ENCODE measurements at places on chromosomes 1 and 21.

GRCh38 chr1:111199329-111199728, 1.1 kb downstream of the DENND2D start:
- DNase-seq: no peak

DNA sequence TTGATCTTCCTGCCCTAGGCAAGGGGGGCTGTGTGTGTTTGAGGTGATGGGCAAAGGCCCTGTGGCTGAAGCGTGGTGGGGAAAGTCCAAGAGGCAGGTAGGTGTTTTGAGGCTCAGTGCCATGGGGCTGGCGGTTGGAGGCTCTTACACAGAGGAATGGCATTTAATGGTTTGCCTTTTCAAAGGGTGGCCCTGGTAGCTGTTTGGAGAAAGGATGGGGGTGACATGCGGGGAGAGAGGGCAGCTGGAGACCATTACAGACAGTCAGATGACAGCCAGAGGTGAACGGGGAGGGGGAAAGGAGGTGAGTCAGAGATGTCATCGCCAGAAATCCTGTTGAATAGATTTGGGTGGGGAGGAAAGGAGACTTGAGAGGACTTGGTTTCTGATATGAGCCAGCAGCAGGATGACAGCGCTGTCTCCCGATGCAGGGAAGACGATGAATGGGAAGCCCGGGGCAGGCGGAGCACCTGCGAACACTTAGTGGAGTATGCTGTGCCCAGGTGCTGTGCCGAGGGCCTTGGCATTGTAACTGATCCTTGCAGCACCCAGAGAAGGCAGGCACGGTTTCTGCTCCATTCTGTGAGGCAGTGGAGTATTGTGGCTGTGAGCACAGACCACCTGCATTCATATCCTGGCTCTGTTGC, 56.3 kb downstream of the MAN1C1 start:
- no peak for DNase-seq

DNA sequence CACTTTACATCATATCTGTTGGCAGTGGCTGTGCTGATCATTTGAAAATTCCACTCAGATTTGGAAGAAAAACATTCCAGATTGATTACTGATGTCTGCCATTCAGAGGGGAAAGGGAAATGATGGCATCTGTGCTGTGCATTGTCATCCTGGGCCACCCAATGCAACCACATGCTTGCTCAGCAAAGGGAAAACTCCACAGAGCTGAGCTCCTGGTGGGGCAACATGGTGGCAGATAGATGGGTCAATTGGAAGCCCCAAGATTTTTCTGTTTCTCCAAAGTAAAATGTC, 11.8 kb downstream of the OXCT2 start:
- no peak for DNase-seq

- DNase-seq: no peak
Measured at GRCh38 chr1:207954104-207954503, 43.2 kb upstream of the CD34 start.

DNA sequence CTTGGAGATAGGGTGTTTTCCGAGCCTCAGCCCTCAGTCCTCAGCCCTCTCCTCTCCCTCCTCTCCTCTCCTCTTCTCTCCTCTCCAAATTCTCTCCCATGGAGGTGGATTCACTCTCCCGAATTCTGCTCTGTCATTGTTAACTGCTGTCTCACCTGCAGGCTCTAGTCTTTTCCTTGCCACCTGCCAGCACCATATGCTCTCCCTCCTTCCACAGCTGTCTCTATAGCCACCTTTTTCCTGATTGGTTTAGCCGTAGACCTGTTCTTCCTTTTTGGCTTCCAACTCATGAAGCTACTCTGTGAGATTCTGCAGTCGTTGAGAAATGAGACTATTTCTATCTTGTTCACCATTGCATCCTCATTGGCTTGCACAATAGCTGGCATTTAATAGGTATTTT, 19.7 kb downstream of the COG2 start:
- no peak for DNase-seq

Measured in pancreas (tissue), 10 donors.